ENCODE measurements at places on chromosomes 7 and 10.

- DNase-seq, result no peak
Measured at GRCh38 chr7:35356495-35356894, 102.6 kb upstream of the TBX20 start.

DNA sequence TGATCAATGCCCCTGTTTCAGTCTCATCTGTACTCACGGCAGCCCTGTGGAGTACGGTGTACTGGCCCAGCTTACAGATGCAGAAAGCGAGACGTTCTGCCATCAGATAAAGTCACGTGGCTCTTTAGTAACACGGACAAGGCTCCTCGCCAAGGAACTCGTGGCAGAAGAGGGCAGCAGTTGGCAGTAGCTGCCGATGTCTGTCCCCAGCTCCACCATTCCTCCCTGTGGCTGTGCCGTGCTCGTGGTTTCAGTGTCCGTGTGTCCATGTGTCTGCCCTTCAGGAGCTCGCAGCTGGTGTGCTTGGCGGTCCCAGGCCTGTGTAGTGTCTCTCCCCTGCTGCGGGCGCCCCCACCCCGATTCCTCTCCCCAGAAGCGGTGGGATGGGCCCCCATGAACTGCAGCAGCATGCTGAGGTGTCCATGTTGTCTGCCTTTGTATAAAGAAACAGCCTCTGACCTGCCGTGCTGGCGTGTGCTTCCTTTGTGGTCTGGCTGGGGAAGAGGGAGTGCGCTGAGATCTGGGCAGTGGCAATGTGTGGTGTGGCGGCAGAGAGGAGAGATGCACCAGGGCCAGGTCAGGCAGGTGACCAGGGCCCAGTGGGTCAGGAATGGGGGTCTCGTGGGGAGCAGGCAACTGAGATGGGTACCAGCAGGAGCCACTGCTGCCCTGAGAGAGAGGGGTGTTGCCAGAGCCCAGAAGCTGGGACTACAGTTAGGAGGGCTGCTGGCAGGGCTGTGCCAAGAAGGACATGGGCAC is 9.8 kb downstream of the RHBDD2 start:
- no peak for DNase-seq

GRCh38 chr10:27743012-27743876 is 2.4 kb downstream of the MKX start:
- DNase-seq, result no peak

DNA sequence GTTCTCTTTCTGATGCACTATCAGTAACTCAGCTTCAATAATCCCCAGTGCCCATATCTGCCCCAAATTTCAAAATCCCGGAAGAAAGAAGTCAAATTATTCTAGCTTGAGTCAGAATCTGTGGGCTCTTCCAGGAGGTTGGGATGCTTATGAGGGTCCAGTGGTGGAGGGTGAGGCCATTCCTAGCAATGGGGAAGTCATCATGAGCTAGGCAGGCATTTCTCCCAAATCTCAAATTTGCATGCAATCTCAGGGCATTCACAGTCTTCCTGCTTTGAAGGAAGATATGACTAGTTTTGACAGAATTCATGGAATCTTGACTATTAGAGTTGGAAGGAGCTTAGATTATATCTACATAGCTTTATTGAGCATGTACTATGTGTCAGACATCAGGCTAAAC is 164.3 kb upstream of the AGK start:
- DNase-seq, result no peak

GRCh38 chr7:42698600-42699374 is 213.1 kb downstream of the C7orf25 start:
- DNase-seq, result no peak

DNA sequence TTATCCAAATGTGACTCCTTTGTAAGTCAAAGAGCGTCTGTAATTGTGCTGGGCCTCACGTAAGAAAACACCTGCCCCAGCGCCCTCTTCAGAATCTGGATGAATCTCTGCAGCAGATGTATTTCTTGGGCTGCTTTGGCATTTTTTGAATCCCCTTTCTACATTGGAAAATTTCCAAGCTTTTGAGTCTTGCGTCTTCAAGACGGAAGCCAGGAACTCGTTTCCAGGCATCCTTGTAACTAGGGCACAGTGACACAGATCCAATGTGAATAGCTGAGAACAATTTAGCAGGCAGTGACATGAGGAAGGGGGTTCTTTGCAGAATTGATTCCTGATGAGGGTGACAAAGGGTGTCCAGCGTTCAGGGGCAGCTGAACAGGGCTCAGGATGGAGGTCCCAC is 862.3 kb downstream of the TYW1 start:
- no peak for DNase-seq

GRCh38 chr10:58178811-58179210 is 88.9 kb downstream of the IPMK start:
- no peak for DNase-seq

GRCh38 chr7:111232249-111233084 is 141.5 kb downstream of the LRRN3 start:
- DNase-seq, result no peak

DNA sequence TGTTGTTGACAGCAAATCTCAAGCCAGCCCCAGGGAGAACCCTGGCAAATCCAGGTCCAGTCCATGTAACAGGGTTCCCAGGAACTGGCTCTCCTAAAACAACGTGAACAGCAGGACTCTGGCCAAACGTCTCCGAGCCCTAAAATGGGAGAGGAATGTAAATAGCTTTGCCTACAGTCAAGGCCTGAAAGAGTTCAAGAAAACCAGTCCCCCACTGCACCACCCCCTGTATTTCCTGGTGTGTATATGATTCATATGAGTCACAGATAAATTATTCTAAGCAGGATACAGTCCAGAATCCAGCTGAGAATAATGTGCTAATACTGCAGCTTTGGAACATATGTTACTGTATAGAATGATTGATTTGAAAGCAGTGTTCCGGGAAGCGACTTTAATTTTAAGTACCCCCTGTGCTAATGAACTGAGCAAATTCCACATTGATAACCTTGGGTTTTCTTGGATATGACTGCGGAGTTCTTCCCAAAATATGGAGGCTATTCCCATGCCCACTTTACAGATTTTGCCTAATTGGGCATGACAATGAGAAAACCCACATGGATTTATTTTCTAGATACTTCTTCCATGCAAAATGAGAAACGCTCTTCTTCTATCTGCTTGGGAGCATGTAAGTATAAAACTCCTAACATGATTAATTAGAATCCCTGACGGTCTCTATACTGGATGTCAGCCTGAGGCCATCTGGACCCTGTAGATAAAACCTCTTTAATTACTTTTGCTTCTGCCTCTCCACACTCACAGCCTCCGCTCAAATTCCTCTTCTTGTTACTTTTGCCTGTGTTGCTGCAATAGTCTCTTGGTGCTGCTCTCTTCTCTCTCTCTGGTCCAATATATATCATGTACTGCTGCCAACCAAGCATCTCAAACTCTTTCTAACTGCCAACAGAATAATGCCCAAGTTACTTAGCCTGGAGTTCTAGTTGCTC is 50.2 kb downstream of the LAMB4 start:
- no peak for DNase-seq

GRCh38 chr7:105885387-105886111 is 9.2 kb upstream of the ATXN7L1 start:
- DNase-seq, result peak; percentile 16

- peak; percentile 12 for DNase-seq
Measured at GRCh38 chr10:59283456-59284091, 78.8 kb downstream of the FAM13C start.

GRCh38 chr10:13268841-13269240 is 31.0 kb downstream of the PHYH start:
- no peak for DNase-seq

- no peak for DNase-seq
Measured at GRCh38 chr10:31075434-31075833, 43.8 kb upstream of the ZNF438 start.

DNA sequence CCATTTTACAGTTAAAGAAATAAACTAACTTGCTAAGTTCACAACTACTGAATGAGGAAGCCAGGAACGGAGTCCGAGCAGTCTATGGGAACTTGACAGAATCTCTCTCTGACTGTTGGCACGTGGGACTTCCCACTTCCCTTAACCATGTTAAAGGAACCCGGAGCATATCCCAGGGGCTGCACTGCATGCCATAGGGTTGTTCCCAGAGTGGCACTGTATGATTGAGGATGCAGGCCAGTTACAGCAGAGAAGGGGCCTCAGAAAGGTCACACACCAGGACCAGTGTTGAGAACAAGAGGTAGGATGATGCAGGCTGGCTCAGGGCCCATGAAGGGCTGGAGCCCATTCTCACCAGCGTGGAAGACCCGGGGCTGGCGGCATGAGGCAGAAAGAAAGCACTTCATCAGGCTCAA is 201.8 kb downstream of the NSUN6 start:
- DNase-seq, result no peak

DNA sequence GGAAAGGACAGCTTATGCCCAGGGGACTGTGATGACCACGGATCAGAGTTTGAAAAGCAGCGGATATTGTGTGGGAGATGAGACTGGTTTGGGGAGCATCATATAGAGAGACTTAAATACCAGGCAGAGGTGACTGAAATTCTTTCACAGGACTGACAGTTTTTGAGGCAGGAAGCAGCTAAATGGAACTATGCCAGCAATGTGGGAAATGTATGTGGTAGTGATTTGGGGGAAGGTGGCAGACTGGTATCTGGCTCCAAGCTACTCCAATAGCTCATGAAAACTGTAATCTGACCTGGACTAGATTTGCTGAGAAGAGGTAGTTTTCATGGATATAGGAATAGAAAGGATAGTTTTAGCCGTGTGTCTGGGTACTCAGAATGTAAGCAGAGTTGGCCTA is 592.6 kb downstream of the REEP3 start:
- no peak for DNase-seq

- no peak for DNase-seq
Measured at GRCh38 chr10:125928928-125929585, 32.7 kb downstream of the FANK1 start.
